ENCODE measurements at places on chromosomes 5 and 9.

- DNase-seq, result no peak
These were observed 7.5 kb upstream of the DOLPP1 start for GRCh38 chr9:129073404-129073803.

DNA sequence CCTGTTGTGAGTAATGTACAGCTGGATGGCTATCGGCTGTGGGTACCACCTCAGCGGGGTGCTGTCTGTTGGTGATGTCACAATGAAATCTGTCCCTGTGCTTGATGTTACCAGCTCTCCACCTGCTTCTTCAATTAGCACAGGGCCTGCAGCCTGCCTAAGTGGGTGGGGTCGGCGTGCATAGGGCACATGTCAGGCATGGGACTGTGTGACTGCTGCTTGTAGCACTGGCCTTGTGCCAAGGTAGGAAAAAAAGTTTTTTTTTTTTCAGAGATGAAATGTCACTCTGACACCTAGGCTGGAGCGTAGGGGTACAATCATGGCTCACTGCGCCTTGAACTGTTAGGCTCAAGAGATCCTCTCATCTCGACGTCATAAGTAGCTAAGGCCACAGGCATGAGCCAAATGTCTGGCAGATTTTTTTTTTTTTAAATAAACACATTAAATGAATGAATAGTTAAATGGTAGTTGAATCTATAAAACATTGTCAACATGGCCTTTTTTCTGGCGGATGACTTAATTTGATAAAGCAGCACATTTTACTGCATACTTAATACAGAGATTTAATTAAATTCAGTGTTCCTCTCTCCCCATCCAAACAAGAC lies 222.5 kb downstream of the NXNL2 start:
- DNase-seq, result no peak

DNA sequence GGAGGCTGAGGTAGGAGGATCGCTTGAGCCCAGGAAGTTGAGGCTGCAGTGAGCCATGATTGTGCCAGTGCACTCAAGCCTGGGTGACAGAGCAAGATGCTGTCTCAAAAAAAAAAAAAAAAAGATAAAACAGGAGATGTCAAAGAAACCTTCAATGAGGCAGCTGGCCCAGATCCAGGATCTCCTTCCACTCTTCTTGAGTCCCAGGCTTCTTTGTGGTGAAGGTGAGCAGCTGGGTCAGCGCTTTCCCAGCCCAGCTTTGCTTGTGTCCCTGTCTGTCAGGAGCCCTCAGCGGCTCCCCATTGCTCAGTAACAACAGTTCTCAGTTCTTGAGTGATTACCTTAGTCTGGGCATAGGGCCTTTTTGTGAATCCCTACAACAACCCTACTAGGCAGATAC lies 69.4 kb upstream of the PSD2 start:
- DNase-seq, result no peak

GRCh38 chr5:143401227-143402016 lies 2.1 kb downstream of the NR3C1 start:
- DNase-seq, result no peak

DNA sequence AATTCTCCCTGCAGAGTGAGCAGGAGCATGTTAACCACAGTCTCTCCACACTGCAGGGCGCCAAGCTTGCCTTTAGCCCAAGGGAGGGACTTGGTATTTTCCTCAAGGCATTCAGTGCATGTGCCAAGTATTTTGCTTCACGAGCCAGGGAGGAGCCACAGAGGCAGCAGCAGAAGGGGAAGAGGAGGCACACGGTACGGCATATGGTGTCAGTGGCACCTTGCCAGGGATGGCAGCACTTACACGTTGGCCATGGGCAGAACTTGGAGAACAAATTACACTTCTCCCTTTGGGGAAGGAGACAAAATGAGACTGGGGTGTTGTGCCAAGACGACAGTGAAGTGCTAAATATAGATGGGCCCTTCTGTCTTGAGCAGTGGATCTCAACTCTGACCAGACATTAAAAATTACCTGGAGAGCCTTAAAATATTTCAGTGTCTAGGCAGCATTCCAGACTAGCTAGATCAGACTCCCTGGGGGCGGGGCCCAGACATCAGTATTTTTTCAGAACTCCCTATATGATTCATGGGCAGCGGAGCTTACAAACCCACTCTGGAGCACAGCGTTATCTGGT lies 155.8 kb downstream of the DRD1 start:
- DNase-seq, result no peak

DNA sequence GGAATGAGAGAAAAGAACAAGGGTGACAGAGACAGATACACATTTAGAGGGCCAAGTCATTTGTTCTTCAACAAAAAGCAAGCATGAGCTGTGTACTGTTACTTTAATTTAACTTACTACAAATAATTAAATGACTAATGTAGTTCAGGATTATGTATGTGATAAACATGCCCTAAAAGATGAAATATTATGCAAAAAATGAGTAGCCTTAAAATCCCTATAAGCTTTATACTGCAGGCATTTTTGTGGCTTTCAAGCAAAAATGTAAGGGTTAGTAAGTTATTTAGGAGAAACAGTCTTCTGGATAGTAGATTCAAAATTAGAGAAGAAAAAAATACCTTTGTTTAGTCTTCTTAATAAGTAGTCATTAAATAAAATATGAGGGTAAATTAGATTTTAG lies 431.2 kb downstream of the CSNK1G3 start:
- no peak for DNase-seq

DNA sequence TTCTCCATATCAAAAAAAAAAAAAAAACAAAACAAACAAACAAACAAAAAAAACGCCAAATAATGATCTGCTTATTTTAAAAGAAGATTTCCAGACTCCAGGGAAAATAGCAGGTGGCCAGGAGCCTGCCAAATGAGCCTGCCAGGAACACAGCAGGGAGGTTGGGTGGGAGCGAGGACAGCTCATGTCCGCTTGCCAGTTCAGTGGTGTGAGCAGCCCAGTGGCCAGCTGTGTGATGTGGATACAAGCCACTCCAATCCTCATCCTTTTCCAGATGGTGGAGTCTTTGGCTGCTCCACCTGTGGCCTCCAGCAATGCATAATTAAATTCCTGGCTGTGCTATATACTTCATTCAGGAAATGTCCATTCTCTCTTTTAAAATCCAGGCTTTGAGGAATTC lies 1025.1 kb upstream of the C9orf72 start:
- no peak for DNase-seq

DNA sequence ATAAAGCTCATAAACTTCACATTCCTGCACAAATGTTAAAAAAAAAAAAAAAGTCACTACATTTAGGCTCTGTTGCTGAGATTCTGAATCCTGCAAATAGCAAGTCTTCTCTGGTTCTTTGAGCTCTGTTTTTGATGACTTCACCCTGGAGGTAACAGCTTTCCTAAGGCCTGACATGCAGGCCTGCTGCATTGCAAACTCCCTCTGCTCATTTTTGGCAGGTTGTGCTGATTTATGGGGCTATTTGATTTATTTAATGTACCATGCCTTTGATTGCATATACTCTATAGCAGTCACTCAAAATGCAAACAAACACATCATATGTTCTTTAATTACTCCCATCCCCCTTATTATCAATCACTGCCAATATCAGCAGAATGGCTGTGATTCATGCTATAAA lies 416.1 kb upstream of the IZUMO3 start:
- no peak for DNase-seq

- DNase-seq, result no peak
These were observed 2.6 kb upstream of the SPATA31E1 start for GRCh38 chr9:87880116-87880515.

GRCh38 chr5:73706963-73707362 lies 81.0 kb downstream of the ARHGEF28 start:
- no peak for DNase-seq

- DNase-seq, result no peak
These were observed 84.6 kb downstream of the VCAN start for GRCh38 chr5:83556190-83556589.

DNA sequence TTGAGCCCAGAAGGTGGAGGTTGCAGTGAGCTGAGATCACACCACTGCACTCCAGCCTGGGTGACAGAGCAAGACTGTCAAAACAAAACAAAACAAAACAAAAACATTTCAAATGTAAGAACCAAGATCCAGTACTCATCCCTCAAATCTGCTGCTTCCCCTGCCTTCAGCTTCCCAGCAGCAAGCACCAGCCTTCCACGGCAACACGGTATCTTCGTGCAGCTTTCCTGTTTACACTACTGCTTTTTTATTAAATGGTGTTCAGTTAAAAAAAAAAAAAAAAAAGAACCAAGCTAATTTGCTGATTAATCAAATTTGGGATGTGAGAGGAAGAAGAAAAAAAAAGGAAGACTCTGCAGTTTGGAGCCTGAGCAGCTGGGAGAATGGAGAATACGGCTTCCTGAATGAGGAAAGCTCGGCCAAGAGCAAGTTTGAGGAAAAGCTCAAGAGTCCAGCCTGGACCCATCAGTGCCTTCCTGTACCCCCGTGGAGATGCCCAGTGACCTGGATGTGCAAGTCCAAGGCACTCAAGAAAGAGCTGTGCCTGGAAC lies 28.0 kb upstream of the SLC2A8 start:
- no peak for DNase-seq

- no peak for DNase-seq
These were observed 4.8 kb upstream of the CHSY3 start for GRCh38 chr5:129899454-129899853.
